ENCODE measurements at places on chromosomes 3 and 15.

- no peak for DNase-seq
These were observed 361.6 kb downstream of the RBMS3 start for GRCh38 chr3:29642393-29643033.

GRCh38 chr3:173025941-173026340 lies 115.1 kb downstream of the SPATA16 start:
- no peak for DNase-seq

- no peak for DNase-seq
These were observed 152.3 kb downstream of the IGF1R start for GRCh38 chr15:98800437-98801233.

- DNase-seq: no peak
These were observed 487 bp downstream of the DUOX2 start for GRCh38 chr15:45113380-45113990.

- no peak for DNase-seq
These were observed 324.2 kb upstream of the TGFBR2 start for GRCh38 chr3:30282154-30282696.

DNA sequence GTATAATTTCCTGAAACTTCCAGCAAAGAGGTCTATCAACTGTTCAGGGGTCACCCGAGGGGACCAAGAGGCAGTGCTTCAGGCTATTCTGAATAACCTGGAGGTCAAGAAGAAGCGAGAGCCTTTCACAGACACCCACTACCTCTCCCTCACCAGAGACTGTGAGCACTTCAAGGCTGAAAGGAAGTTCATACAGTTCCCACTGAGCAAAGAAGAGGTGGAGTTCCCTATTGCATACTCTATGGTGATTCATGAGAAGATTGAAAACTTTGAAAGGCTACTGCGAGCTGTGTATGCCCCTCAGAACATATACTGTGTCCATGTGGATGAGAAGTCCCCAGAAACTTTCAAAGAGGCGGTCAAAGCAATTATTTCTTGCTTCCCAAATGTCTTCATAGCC lies 6.8 kb downstream of the GCNT3 start:
- DNase-seq: no peak
